ENCODE measurements at places on chromosomes 3 and 15.
A peak's percentile ranks its signal among the peaks of the same experiment; 100 is the strongest.

DNA sequence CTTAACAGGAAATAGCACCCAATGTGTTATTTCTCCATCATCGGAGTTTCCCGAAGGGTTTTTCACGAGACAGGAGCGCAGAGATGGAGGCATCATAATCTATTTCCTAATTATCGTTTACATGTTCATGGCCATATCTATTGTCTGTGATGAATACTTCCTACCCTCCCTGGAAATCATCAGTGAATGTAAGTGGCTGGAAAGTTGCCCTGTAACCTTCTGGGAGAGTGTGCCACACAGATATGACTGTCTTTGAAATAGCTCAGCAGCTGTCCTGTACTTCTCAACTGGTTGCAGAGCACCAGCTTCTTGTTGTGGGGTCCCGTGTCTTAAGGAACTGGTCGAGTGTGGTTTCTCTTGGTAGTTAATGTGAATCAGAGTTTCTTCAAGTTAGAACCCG, 1.1 kb downstream of the SLC24A5 start:
- DNase-seq, result no peak

GRCh38 chr15:43762824-43763223, 13.9 kb downstream of the ELL3 start:
- no peak for DNase-seq

DNA sequence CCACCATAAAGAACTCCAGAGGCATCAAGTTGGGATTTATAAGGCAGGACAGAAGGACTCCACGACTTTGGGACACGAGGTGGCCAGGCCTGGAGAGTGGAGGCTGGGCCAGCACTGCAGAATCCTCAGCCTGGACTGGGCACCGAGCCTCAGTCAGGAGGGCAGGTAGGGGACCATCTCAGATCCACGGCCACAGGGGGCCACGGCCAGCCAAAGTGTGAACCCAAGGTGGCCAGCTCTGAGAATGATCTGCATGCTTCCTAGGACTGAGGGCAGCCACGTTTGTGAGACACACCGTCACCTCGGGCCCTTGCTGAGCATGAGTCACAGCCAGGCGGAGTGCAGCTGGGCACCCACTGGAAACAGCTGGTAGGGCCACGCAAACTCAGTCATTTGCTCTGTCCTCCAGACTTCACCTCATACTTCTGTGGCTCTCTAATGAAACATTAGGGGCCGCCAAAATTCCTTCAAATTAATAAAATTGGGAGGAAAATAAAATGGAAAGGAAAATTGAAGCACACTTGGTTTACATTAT, 65.8 kb downstream of the CTNNB1 start:
- DNase-seq, result no peak

DNA sequence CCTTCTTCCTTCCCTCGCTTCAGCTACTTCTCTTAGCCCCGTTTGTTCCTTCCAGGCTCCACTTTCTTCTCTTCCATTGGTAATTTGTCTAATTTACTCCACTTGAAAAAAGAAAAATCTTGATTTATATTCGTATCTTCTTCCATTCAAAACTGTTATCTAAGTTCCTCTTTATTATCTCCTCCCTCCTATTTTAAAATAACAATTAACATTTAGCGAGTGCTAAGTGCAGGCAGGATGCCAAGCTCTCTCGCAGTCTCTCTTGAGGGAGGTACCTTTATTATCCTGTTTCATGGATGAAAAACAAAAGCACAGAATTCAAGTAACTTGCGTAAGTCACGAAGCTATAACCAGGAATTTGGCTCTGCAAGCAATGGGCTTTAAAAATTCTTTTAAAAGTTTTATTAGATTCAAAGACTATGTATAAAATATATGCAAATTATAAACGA, 418.9 kb upstream of the NAALADL2 start:
- DNase-seq, result peak; percentile 84

GRCh38 chr3:194905696-194906095, 220.0 kb downstream of the FAM43A start:
- DNase-seq, result no peak

DNA sequence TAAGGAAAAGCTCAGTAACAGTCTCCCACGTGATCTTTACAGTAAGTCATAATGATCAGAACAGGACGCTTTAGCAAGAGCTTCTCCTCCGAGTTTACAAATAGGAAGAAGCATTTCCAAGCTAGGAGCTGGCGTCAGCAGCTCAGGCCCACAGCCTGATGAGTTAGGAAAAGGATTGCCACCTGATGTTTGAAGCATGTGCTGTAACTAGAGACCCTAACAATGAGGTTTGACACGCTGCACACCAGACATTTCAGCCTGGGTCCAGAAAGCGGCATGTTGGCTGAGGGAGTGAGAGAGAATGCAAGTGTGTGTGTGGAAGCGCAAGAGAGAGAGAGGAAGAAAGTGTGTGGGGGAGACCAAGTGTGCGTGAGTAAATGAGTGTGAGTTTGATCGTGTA, 47.3 kb downstream of the TLE3 start:
- DNase-seq, result no peak

DNA sequence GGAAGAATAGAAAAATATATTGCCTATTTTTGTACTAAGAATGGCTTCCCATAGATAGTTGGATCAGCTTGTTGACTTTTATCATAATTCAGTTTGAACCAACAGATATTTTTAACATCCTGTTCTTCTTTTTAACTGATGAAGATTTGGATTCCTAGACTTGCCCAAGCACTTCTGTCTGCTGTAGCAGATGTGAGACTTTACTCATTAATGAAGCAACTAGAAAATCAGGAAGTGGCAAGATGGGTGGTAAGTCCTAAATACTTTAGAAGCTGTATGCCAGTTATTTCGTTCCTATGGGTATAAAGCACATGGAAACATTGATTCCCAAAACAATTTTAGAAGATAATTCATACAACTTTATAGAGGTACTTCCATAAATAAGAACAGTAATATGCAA, 8.4 kb downstream of the PIGB start:
- no peak for DNase-seq

GRCh38 chr15:46460431-46461094, 825.7 kb downstream of the SQOR start:
- DNase-seq, result no peak

- no peak for DNase-seq
These were observed 85.1 kb downstream of the CCK start for GRCh38 chr3:42180901-42181300.

DNA sequence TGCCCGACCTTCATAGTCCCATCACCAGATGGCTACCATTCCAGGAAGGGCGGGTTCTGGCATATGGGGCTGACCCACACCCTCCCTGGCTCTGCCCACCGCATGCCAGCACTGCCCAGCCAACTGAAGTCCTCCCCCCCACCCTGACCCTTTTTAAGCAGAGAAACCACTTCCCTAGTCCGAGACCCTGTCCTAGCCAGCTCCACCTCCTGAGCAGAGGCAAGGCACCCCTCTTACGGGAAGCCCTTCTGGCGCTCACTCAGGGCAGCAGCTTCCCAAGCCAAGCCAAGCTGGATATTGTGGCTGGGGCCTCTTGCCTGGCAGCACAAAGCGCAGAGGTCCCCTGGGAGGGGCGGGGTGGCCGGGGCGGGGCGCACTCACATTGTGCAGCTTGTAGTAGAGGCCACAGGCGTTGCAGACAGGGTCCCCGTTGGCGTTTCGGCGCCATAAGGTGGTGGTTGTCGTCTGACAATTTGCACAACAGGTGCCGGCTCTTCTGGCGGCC, 11.5 kb downstream of the GATA2 start:
- DNase-seq, result no peak

GRCh38 chr15:80264031-80264430, 12.0 kb upstream of the CTXND1 start:
- no peak for DNase-seq

DNA sequence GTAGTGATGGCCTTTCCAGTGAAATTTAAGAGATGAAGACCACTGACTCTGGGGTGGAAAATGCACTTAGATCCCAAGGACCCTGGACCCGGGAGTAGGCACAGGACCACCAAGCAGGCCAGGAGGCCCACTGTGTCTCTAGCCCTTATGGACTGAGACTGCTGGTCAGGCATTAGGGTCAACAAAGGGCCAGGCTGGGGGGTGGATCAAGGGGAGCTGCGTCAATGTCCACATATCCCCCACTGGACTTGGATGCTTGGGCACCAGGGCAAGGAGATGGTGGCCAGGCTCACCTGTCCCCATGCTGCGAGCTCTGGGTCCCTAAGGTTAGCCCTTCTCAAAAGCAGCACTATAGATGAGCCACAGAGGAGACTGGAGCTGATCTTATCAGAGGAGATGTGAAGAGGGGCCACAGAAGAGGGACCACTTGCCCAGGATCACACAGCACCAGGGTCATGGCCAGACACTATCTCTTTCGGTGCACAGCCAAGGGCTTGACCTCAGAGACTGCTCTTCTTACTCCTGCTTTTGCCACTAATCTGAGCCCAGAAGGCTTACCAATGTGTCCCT, 14.7 kb downstream of the RAB6B start:
- no peak for DNase-seq

Data from NCI-H2081 (cell line).